ENCODE measurements at places on chromosomes 12 and 14.

GRCh38 chr12:40325349-40325960, 100.7 kb downstream of the LRRK2 start:
- peak; percentile 8 for DNase-seq

DNA sequence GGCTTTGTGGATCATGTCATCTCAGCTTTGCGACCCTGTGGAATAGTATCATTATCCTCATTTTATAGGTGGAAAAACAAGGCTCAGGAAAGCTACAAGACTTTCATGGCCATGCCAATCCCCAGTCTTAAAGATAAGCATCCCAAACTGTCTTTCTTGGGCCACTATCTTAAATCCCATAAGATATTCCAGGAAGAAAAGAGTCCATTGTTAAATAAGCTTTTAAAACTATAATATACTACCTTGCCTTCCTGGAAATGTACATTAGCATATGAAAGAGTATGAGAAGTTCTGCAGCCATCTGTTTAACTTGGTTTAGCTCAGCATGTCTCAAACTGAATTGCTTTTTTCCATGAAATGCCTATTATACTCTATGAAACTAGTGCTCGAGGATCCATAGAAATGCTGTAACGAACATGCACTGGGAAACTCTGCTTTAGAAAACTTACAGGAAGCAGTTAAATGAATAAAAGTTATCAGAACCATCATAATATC, 77.1 kb downstream of the B4GALNT3 start:
- no peak for DNase-seq

DNA sequence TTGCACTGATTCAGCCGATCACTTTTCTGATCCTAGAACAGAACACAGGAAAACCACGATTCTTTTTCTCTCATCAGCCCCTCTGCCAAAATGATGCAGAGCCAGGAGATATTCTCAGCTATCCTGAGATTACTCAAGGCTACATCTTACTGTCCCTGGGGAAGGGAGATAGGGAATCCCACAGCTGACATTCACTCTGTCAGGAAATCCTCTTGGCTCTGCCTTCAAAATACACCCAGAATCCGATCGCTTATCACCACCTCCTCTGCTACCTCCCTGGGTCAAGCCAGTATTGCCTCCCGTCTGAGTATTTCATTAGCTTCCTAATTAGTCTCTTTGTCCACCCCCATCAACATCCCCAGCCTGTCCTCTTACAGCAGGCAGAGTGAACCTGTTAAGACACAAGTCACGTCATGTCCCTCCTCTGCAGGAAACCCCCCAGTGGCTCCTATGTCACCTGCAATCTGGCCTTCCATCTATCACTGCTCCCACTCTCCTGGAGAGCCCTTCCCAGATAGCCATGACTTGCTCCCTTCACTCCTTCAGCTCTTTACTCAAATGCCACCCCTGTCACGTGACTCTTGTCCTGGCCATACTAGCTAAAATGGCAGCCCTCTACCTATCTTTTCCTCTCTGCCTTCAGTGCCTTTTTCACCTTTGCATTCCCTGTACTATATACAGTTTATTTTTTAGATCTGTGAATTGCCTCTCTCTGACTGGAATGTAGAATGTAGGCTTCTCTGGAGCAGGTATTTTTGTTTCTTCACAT, 70.3 kb downstream of the GALNT4 start:
- peak; percentile 48 for DNase-seq

DNA sequence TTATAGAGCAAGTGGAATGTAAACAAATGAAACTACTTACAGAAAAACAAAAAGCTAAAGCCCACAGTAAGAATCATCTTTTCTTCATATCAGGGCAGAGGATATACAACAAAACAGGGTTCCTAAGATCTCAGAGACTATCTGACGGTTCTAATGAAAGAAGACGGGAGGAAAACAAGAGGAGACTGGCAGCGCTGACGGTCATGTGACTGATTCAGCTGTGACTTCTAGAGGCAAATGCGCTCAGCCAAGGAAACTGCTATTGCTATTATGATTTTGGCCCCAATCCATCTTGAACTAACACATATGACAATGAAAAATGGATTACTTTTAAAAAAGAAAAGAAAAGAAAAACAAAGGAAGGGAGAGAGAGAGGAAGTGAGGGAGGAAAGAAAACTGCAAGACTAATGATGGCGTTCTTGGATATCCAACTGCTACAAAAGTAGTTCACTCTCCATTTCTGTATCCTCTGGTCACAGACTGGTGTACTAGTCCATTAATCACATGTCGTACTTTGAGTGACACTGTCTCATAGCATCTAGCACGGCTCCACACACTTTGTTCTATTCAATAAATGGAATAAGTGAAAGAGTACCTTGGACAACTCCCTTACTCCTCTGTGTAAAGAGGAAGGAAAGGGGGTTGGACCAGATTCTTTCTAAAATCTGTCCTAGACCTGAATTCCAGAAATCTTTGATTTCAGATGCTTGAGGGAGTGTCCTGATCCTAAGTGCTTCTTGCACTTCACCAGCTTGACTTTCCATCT, 119.3 kb downstream of the DAD1 start:
- no peak for DNase-seq

DNA sequence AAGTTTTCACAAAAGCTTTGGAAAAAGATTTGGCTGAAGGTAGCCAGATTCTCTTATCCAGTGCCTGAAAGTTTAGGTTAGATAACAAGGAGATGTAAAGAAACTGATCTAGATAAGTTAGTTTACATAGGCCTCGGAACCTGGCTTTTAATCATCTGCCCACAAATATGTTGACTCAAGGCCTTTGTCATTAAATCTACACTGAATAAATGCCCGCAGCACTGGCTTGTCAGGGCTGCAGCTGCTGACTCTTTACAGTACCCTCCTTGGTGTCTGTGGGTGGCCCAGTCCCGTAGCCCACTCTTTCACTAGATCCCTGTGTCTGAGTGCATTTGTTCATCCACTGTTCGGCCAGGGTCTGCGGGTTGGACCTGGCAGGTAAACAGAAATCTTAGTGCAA, 58.0 kb downstream of the TMEM116 start:
- DNase-seq: no peak

DNA sequence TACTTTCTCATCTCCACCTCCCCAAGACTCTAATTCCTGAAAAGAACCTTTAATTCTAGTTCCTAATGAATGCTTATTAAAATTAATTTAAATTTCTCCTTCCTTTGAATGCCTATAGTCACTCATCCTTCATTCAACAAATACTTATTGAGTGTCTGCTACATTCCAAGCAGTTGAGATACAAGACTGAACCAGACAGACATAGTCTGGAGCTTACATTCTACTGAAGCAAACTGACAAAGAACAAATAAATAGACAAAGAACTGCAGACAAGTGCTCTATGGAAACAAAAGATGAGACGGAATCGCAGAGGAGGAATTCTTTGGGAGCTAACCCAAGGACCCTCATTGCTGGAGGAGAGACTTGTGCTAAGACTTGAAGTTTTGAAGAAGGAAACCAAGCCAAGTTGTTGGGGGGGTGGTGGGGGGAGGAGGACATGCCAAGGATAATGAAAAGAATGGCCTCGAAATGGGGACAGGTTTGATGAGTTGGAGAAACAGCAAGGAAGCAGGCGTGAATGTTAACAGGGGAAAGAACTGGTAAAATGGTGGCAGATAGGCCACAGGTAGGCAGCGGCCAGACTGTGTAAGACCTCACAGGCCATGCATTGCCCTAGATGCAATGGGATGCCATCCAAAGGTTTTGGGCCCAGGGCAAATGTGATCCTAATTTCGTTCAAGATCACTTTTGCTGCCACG, 9.7 kb upstream of the TDG start:
- DNase-seq: no peak

DNA sequence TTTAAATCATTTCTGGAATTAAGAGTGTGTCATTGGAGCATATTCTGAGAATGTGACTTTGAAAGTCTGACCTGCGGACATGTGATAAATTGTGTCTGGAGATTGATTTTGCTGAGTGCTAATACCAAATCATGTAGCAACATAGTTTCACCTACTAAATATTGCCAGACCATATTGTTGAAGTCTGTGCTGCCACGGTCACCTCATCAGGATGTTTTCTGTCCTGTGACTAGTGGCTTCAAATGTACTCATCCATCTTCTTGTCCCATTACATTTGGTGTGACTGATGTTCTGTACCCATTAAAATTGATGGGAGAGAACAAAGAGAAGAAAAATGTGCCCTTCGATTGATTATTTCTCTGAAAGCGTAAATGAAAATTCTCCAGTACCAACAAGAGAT, 265.3 kb downstream of the PDZRN4 start:
- DNase-seq: no peak

GRCh38 chr12:98701166-98701565, 56.1 kb downstream of the APAF1 start:
- DNase-seq: no peak

GRCh38 chr14:101547961-101548669, 13.2 kb upstream of the DIO3 start:
- DNase-seq: no peak

DNA sequence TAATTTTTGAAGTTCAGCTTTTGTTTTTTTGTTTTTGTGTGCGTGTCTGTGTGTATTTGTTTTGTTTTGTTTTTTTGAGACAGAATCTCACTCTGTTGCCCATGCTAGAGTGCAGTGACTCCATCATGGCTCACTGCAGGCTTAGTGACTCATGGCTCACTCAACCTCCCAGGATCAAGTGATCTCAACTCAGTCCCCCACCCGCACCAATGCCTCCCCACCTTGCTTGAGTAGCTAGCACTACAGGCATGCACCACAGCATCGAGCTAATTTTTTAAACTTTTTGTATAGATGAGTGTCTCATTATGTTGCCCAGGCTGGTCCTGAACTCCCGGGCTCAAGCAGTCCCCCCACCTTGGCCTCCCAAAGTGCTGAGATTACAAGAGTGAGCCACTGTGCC, 981.4 kb downstream of the BCL11B start:
- DNase-seq: peak; percentile 47

GRCh38 chr12:3913278-3913677, 40.1 kb upstream of the PARP11 start:
- DNase-seq: no peak

- no peak for DNase-seq
These were observed 116.4 kb downstream of the SLC2A13 start for GRCh38 chr12:39989501-39989900.

- DNase-seq: peak; percentile 10
These were observed 99.9 kb upstream of the MAP1LC3B2 start for GRCh38 chr12:116459011-116459875.

GRCh38 chr14:88143810-88144209, 138.9 kb downstream of the GPR65 start:
- DNase-seq: no peak

DNA sequence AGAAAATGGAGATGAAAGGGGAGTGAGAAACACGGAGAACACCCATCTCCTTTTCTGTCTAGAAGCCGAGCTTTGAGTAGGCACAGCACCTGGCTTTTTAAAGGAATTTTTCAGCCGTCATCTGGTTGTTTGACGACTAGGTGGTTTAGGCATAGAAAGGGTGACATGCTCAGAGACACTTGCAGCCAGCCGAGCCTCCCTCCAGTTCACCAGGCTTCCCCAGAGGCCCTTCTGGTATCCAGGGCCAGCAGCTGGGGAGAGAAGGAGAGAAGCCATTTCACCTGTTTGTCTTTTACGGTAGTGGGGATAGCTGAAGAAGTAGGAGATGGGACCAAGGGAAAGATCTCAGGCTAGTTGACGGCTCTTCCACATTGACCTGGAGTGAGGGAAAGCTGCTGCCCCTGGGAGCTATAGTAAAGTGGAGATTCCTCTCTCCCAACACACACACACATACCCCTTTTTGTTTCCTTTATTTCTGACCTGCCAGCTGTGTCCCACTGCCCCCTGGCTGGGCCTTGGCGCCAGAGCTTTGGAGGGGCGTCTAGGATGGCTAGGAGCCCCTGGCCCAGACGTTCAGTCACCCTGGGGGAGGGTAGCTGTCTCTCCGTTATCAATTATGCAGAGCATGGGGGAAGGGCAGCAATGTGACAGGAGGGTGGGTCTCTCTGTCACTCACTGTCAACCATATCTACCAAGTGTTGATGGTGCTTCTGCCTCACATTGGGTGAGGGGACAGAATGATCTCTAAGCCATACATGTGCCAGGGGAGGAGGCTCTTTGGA, 5.5 kb downstream of the MAP3K12 start:
- no peak for DNase-seq

DNA sequence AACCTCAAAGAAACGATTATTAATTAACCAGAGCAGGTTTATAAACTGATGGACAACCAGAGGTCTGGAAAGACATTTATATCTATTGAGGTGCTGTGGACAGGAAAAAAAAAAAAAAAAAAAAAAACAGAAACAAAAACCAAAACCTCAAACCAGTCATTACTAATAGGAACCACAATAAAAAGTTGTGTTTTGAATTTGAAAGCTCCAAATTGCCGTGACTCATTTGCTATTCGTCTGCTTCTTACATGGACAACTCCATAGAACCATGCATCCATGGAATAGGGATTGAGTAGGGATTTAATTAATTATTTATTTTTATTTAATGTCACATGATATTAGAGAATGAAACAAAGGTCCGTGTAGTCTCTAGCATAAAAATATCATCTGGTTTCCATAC, 134.1 kb upstream of the SSTR1 start:
- DNase-seq: peak; percentile 39

- DNase-seq: peak; percentile 96
These were observed 254.3 kb downstream of the MSRB3 start for GRCh38 chr12:65532764-65533163.

- peak; percentile 52 for DNase-seq
These were observed 57.0 kb upstream of the FOXN3 start for GRCh38 chr14:89473989-89474388.

GRCh38 chr12:16828891-16829290, 222.9 kb upstream of the LMO3 start:
- no peak for DNase-seq

DNA sequence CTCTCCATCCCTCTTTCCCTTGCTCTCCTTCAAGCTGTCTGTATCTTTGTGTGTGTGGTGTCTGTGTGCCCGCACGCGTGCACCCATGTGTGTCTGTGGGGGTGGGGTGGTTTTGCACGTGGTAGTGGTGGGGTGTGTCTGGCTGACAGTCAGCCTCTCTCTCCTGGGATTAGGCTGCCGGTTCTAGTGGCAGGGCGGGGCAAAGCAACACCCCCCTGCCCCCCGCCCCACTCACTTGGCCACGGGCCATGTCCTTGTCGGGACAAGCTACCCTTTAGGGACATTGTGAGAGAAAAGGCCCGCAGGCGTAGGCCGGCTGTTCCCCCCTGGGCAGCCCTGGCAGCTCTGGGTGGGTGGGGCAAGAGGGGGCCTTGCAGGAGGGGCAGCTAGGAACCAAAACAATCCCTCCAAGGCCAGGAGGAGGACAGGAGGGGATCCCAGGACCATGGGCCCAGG, 182.6 kb downstream of the ALG10 start:
- DNase-seq: no peak

DNA sequence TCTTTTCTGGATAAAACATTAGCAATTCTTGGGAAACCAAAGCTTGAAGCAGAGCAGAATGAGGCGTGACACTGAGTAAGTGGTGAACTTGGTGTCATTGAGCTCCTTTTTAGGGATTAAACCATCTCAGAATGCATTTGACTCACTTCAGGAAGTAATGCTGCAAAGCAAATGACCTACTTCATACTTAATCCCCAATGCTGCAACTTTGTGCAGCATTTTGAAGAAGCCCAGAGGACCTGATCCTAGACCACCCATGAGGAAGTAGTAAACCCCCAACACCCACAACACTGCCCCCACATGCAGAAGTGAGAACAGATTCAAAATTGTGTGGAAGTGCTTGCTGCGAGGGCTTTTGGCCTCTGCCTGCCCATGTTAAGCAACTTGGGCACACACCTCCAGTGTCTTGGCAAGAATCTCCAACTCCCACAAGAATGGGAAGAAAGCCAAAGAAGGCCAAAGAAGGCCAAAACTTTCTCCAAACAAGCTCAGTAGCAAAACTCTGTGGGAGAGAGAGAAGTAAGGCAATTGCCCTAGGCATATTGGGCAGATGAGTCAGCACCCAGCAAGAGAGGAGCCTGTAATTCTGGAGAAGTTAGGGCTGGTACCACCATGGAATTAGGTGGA, 69.2 kb upstream of the ETV6 start:
- peak; percentile 91 for DNase-seq

- no peak for DNase-seq
These were observed 66.1 kb downstream of the PDZRN4 start for GRCh38 chr12:41254004-41254914.
